Testis (tissue), 5 donors: ENCODE measurements at places on chromosomes 4 and X. TPM values are rescaled to one million over a fixed set of nuclear protein-coding genes. Genes with fewer than 3 reads are reported as not detected.

DNA sequence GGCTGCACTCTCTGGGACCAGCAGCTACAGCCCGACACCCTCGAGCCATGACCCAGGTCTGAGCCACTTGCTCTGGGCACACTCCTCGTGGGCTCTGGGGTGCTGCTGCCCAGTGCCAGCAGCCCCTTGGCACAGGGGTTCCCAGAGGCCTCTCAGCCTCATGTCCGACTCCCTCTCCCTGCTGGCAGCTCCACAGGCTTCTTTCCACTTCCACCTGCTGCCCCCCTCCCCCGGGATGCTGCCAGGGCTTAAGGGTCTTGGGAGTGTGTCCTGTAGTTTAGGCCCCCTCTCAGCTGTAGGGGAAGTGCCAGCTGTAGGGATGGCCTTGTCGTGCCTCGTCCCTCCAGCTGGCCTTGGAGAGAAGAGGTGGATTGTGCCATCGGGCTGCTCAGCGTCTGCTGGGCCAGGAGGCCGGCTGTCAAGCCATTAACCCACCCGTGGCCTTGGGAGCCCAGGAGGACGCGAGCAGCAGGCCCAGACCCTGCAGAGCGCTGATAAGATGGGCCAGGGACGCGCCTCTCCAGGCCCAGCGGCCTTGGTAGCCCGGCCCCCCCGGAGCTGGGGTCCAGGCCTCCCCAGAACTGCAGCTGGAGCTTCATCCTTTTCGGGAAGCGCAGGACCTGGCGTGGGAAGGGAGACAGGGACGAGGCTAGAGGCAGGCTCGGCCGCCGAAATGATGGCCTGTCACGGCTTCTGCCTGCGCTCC, 1.0 kb upstream of the USP27X start:
- DNase-seq = peak; percentile 13

The TMPRSS11A gene
- total RNA-seq = 0.06 TPM

GRCh38 chr4:3065551-3065950, 8.8 kb downstream of the HTT-AS start:
- no peak for DNase-seq

The MAGEB10 gene
- total RNA-seq = 4.5 TPM

DNA sequence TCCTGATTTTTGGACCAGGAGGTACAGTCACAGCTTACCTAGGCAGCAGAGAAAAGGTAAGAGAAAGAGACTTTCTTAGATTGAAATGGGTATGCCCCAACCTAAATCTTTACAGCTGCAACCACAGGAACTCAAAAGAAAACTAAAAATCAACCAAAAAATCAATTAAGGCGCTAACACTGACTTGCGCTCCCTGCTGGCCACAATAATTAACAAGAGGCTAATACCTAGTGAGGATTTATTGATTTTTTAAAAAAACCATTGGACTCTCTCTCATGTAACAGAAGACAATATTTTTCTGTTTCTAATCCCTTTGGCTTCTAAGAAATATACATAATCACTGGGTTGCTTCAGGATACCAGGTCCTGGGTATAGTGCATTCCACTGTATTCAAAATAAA, 153.9 kb upstream of the TENM3 start:
- DNase-seq = no peak

The PPEF1 gene
- total RNA-seq = 11.6 TPM

GRCh38 chrX:10906866-10907265, 204.3 kb upstream of the HCCS start:
- no peak for DNase-seq

GRCh38 chr4:183601381-183601780, 57.6 kb downstream of the RWDD4 start:
- DNase-seq = no peak

The TGIF2LX gene
- total RNA-seq = 16.1 TPM

- no peak for DNase-seq
Observed at GRCh38 chr4:39745920-39746319, 48.0 kb downstream of the UBE2K start.

DNA sequence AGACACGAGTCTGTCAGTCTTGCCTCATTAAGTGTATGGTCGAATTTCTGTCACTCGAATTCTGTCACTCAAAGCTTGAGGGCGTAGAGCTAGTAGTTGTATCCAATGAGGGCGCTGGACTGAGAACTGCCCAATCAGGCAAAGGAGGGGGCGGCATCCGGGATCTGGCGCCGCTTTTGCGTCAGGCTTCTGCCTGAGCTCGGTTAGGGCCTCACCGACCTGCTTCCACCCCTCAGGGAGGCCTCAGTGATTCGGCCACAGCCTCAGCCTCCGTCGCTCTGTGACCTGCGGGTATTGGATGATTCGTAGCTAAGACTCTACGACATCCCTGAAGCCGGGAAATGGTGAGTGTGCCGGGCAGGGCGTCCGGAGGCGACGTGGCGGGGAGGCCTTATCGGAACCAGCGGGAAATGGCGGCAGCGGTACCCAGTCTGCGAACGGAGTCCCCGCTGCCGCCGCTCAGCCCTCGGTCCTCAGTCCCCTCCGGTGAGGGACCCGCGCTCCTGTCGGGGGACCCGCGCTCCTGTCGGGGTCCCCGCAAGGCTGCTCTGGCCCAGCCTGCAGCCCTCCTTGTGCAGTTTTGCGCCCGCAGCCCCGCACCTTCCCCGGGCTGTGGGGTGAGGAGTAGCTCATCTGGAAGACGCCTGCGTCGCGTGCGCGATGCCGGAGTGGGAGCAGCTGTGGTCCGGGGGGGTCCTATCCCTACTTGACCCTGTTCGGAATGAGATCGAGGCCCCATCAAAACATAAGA, 88.3 kb downstream of the ZNF718 start:
- DNase-seq = peak; percentile 95

- DNase-seq = peak; percentile 70
Observed at GRCh38 chr4:24659241-24659961, 75.0 kb upstream of the DHX15 start.

- DNase-seq = no peak
Observed at GRCh38 chr4:872241-872981, 46.5 kb upstream of the CPLX1 start.

GRCh38 chr4:71992571-71993312, 39.1 kb upstream of the NPFFR2 start:
- no peak for DNase-seq

The PNMA6A gene
- total RNA-seq = 4.0 TPM

The MAN2B2 gene
- 23.7 TPM for total RNA-seq

- DNase-seq = no peak
Observed at GRCh38 chr4:128907981-128908380, 98.5 kb downstream of the JADE1 start.

The TMEM271 gene
- total RNA-seq = 1.7 TPM

The ANXA10 gene
- total RNA-seq = 0.25 TPM

DNA sequence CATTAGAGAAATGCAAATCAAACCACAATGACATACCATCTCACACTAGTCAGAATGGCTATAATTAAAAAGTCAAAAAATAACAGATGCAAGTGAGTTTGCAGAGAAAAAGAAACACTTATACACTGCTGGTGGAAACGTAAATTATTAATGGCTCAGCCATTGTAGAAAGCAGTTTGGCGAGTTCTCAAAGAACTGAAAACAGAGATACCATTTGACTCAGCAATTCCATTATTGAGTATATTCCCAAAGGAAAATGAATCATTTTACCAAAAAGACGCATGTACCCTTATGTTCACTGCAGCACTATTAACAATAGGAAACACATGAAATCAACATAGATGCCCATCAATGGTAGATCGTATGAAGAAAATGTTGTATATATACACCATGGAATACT, 75.0 kb downstream of the NAA11 start:
- no peak for DNase-seq

The NIPAL1 gene
- total RNA-seq = 3.2 TPM

- DNase-seq = no peak
Observed at GRCh38 chrX:130758072-130758471, 144.9 kb downstream of the ENOX2 start.

The BMX gene
- 0.12 TPM for total RNA-seq

GRCh38 chr4:158169931-158170690, 2.7 kb downstream of the GASK1B start:
- DNase-seq = no peak

The ADH1A gene
- total RNA-seq = not detected
